Stimulated activated CD8-positive, alpha-beta memory T cell treated with anti-CD3 and anti-CD28 coated beads, Interleukin-4, amount 100 ng/mL, for 24 hours (primary cell): ENCODE measurements at places on chromosomes 2 and 18.

- no peak for DNase-seq
Measured at GRCh38 chr2:216559625-216560156, 61.0 kb downstream of the RPL37A start.

DNA sequence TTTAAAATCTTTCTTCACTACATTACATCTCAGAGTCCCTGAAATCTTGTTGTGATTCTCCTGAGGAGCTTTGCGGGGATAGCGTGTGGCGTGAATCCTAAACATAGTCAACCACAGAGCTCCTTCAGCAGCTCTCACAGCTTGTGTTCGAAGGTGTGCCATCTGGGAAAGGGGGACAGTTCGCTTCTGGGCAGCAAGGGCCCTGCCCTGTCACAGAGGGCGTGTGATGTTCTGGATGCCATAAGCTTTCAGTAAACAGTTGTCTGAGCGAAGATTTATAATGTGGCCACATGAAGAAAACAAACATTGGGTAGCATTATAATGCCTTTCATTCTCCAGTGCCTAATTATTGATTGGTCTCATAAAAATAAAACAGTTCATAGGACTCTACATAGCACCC is 172.5 kb downstream of the MYO1B start:
- DNase-seq = no peak

DNA sequence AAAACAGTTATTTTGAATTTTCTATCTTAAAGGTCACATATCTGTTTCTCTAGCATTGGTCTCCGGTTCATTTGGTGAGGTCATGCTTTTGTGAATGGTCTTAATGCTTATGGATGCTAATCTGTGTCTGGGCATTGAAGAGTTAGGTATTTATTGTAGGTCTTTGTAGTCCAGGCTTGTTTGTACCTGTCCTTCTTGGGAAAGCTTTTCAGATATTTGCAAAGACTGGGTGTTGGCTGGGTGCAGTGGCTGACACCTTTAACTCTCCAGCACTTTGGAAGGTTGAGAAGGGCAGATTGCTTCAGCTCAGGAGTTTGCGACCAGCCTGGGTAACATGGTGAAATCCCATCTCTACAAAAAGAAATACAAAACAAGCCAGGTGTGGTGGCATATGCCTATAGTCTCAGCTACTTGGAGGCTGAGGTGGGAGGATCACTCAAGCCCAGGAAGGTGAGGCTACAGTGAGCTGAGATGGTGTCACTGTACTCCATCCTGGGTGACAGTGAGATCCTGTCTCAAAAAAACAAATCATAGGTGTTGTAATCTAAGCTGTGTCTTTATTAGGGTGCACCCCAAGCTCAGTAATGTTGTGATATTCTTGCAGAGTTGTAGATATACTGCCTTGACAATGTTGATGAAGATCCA is 82.3 kb downstream of the FAM117B start:
- no peak for DNase-seq

GRCh38 chr18:9898792-9899549 is 13.2 kb downstream of the TXNDC2 start:
- no peak for DNase-seq

- no peak for DNase-seq
Measured at GRCh38 chr2:112782234-112782799, 2.0 kb downstream of the IL1A start.

GRCh38 chr2:57177176-57177575 is 869.4 kb upstream of the VRK2 start:
- DNase-seq = no peak

DNA sequence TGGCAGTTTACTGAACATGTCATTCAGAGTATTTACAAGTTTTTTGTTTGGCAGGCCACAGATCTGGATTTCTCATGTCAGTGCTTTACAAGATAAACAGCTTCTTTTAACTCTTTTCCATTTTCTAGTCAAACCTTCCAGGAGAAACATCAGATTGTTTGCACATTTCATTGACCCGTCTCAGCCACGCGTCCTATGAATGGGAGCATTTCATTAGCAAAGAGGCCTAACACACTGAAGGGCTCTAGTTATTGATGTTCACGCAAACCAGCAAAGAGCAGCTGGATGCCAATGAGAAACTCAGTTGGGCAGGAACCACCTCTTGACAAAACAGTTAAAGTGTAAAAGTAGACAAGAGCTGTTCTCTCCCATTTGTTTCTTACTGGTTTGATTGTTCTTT is 29.2 kb upstream of the MFF start:
- DNase-seq = no peak

DNA sequence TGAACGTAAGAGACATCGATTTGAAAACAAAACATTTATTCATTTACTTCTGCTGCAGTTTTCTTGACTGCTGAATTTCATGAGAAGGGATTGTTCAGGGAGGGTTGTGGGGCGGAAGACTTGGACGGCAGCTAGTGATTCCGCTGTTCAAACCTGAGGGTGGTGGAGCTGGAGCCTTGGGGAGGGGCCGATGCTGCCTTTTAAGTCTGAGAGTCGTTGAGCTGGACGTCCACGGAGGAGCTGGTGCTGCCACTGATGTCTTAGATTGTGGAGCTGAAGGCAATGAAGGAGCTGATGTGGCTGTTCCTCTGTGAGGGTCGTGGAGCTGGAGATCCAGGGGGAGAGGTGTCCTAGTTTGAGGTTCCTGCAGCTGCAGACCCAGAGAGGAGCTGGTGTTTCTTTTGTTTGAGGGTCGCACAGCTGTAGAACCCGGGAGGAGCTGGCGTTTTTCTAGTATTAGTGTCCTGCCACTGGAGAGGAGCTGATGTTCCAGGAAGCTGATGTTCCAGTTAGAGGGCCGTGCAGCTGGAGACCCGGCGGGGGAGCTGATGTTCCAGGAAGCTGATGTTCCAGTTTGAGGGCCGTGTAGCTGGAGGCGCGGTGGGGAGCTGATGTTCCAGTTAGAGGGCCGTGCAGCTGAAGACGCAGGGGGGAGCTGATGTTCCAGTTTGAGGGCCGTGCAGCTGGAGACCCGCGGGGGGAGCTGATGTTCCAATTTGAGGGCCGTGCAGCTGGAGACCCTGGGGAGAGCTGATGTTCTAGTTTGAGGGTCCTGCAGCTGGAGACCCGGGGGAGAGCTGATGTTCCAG is 150.9 kb downstream of the RTP5 start:
- DNase-seq = no peak

- no peak for DNase-seq
Measured at GRCh38 chr2:159456500-159457426, 159.6 kb downstream of the BAZ2B start.

DNA sequence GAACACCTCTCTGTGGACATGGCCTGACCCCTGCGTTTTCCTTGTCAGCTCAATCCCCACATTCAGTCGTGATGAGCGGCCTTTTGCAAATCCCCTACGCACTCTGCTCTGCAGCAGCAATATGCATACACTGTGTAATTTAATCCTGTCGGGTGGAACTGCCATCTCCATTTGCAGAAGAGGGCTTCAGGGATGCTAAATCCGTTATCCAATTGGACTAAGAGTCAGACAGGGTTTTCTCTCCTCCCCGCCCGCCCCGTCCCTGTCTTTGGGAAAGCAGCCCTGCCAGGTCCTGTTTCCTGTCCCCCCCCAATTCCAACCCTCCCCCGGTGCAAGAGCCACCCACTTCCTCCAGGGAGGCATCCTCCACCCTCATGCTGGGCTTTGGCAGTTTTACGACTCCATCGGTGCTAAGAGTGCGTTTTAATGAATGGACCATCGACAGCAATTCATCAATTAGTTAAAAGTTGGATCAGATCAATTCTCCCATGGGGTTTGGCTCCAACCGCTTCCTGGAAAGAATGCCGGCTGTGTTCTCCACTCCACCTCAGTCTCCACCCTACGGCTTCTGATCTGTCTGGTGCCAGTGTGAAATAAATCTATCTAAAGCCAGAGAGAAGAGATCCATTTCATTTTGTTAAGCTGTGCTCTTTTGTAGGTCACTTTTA is 53.5 kb upstream of the ASAP2 start:
- no peak for DNase-seq

DNA sequence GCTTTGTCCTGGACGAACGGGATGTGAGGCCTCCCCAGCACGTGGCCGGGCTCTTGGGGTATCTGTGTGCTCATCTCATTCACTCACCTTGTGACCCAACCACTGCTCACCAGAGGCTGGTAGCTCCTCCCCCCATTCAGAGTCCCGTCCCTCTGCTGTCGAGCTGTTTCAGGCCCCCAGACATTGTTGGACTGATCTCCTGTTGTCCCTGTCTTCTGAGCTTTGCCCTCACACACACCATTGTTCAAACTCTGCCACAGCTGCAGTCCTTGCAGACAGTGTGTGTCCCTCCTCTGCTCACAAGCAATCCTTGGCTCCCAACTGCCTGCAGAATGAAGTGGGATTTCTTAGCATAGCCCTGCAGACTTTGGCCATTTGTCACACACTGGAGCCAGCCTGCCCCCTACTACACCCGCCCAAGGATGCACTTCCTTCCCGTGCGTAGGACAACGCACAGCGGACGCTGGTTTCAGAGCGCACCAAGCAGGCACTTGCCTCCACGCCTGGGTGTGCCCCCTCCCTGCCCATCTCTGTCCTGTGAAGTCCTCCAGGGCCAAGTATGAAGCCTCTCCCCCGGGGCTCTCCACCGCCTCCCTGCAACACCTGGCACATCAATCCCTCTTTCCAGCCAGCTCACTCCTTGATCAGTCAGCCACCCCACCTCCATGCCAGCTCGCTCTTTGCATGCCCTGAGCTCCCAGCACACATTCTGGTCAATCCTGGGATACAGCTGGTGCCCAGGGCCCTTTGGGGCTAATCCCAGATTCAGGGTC is 16.5 kb upstream of the PRLH start:
- no peak for DNase-seq

DNA sequence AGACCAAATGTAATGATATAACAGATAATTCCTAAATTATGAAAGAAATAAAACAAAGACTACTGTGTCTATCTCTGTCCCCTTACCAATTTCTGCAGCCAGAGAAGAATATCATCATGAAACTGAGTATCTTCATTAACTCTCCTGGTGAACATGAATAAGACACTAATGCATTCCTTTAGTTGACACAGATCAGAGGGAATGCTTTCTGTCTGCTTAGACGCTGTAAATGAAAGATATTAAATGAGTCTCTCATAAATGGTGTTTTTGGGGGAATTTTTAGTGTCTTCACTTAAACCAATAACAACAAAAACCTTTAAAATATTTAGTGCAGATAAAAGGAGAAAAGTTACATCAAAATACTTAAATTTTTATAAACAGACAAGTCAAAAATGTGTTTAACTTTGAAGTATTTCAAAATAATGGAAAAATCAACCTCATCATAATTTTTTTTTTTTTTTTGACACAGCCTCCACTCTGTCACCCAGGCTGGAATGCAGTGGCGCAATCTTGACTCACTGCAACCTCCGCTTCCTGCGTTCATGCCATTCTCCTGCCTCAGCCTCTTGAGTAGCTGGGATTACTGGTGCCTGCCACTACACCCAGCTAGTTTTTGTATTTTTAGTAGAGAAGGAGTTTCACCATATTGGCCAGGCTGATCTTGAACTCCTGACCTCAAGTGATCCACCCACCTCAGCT is 16.0 kb downstream of the EPG5 start:
- DNase-seq = no peak
